ENCODE measurements at places on chromosomes 5 and 9.

- no peak for DNase-seq
These were observed 374.1 kb downstream of the ELAVL2 start for GRCh38 chr9:23451802-23452418.

- DNase-seq: no peak
These were observed 304.0 kb downstream of the TUSC1 start for GRCh38 chr9:25374281-25374680.

GRCh38 chr5:103514371-103514770 lies 48.2 kb downstream of the NUDT12 start:
- DNase-seq: no peak

DNA sequence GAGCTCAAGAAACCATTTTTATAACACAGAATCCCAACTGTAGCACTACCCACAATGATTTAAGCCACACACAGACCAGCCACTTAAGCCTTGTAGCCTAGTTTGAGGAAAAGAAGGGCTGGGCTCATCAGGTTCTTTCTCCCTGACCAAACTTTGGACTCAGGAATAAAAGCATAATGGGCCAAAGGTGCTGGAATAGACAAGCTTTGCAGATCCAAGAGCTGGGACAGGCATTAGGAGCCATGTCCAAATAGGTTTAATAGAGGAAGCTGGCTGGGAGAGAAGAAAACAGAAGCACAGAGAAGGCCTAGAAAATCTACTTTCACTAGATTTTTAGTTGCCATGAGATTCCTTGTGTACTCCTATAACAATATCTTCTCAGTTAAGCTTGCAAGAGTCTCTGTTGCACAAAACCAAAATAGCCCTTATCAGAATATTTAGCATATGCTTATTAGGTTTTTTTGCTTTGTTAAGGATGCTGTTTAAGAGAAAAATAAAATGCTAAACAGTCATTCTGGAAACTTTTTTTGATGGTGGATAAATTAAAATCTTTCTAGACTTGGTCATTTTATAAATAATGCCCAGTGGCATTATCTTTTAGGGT lies 38.2 kb downstream of the CNOT8 start:
- no peak for DNase-seq

- no peak for DNase-seq
These were observed 387.8 kb upstream of the WWC1 start for GRCh38 chr5:167903659-167904058.

DNA sequence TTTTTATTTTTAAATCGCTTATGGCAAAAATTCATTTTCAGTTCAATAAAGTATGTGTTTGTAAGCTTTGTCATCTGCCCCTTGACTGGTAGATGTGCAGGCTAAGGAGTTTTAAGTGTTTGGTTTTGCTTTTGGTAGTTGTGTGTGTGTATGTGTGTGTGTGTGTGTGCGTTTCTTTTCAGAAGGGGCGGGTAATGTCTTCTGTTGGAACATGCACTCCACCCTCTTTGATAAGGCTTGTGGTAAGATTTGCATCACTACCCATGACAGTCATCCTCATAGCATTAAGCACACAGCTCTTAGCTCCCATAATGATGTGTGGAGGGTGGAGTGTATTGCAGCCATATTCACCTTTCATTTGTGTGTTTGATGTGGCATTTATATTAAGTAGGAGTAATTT lies 92.1 kb upstream of the FSD1L start:
- DNase-seq: peak; percentile 38

DNA sequence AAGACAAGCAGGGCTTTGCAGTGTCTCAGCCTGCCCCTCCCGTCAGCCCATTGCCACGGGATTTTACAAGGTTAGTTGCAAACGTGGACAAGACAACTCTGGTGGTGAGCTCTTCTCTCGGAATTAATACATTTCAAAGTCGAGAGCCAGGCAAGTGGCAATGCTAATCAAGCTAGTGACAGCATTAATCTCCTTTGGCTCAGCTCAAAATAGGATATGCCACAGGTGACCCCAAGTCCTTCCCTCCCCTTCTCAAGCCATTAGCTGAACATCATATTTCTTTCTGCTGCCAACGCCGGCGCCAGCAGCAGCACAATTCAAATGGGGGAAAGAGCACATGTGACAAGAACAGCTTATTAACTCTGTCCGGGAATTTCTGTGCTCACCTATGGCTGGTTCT lies 190.1 kb downstream of the ATPSCKMT start:
- DNase-seq: no peak

DNA sequence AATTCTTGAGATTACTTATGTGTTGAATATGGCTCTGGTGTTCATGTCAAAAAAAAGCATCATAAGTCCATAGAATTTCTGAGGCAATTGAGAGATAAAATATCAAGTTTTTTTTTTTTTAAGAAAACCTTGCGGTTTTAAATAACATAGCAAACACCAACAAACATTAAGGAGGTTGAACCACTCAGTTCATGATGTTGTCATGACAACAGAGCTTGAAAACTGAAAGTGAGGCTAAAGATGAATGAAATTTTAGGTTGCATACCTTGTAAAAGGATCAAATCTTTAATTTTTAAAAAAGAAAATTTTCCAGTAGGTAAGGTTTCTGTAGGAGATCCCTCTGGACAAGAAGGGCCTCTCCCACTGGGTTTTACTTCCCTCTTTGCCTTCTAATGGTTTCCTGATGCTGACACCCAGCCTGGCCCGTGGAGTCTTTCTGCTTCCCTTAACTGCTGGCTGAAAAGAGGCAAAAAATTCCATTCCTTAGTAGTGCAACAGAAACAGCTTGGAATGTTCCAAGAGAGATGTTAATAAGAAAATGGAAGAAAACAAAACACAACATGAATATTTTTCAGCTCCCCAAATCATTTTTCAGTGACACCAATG lies 60.0 kb upstream of the FER start:
- DNase-seq: no peak

DNA sequence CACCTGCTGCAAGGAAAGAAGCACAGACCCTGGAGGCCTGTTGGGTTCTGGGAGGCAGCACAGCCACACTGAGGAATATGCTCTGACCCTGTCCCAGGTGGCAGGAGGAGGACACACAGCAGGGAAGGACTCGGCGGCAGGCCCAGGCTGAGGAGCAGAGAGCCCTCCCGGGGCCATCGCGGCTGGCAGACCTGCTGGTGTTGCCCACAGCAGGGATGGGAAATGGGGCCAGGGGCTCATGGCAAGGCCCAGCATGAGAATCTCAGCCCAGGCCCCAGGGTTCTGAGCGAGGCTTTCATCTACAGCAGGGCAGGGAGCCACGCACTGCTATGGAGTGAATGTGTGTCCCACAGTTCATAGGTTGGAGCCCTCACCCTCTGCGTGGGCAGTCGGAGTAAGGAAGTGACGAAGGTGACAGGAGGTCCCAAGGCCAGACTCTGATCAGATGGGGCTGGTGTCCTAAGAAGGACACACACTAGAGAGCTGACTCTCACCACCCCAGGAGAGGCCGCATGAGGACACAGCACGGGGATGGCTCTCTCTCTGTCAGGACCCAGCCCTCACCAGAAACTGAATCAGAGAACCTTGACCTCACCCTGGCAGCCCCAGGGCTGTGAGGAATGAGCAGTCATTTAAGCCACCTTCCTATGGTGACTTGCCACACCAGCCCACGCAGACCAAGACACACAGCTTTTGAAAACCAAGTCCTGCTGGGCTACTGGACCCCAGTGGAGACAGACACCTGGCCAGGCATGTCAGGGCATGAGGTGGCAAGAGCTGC lies 10.3 kb upstream of the GPSM1 start:
- no peak for DNase-seq

- DNase-seq: no peak
These were observed 28.9 kb upstream of the LPCAT1 start for GRCh38 chr5:1552521-1553255.

- DNase-seq: no peak
These were observed 28.6 kb upstream of the HRH2 start for GRCh38 chr5:175629261-175629660.

DNA sequence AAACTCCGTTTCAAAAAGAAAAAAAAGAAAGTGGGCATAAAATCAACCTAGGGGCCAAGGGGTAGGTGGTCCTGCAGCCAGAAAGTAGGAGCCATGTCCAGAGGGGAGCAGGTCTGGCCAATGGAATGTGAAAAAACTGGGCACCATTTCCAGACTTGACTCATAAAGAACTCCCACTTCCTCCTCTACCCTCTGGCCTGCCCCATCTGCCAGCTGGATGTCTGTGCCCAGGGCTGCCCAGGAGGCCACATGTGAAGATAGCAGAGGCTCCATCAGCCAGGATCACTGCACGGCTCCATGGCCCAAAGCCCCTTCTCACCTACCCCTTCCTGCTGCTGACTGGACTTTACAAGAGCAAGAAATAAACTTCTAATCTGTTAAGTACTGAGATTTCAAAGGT lies 42.1 kb upstream of the EEIG1 start:
- DNase-seq: no peak

DNA sequence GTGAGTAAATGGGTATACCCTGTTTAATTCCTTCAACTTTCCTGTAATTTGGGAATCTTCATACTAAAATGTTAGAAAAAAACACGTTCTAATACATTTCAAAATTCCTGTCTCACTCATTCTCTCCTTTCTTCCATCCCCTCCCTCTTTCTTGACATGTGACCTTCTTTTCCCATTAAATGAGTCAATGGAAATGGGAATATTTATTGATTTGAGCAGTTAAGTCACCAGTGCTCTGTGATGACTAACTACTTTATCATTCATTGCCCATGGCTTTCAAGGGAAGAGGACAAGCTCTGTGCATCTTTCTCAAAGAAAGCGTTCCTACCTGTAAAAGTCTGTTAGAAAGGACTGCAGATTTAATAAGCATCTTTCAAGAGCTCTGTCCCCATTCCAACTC lies 144.4 kb upstream of the MAP3K1 start:
- no peak for DNase-seq

DNA sequence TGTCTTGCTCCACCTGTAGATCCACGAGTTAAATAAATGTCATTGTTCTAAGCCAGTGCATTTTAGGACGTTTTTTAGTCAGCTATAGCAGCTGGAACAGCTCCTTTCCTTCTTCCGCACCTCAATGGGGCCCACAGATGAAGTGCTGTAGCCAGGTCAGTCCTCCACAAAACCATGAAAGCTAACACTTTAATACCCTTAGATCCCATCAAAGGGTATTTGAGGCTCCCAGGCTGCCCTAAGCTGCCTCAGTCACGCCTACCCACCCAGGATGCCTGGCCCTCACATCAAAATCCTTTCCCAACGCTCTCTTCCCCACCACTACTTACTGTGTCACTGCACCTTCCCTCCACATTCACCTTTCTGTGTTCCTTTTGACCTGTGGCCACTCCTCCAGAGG lies 44.1 kb upstream of the ACO1 start:
- DNase-seq: no peak

- no peak for DNase-seq
These were observed 113.5 kb upstream of the WWC1 start for GRCh38 chr5:168177831-168178450.

DNA sequence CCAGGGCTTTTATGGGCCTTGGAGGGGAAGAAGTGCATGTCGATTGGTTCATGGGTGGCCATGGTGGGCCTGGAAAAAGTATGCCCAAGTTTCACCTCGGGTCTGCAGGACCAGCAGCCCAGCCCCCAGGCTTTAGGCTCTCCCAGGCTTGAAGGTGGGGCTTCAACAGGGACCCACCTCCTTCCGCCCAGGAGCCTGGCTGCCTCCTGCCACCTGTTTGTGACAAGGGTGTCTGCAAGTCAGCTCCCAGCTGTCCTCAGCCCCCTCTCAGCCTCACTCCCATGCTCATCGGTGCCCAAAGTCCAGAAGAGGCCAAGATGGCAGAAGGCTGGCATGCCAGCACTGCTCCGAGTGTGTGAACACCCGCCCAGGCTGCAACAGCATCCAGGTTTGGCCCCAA lies 1063.2 kb upstream of the ACO1 start:
- no peak for DNase-seq

DNA sequence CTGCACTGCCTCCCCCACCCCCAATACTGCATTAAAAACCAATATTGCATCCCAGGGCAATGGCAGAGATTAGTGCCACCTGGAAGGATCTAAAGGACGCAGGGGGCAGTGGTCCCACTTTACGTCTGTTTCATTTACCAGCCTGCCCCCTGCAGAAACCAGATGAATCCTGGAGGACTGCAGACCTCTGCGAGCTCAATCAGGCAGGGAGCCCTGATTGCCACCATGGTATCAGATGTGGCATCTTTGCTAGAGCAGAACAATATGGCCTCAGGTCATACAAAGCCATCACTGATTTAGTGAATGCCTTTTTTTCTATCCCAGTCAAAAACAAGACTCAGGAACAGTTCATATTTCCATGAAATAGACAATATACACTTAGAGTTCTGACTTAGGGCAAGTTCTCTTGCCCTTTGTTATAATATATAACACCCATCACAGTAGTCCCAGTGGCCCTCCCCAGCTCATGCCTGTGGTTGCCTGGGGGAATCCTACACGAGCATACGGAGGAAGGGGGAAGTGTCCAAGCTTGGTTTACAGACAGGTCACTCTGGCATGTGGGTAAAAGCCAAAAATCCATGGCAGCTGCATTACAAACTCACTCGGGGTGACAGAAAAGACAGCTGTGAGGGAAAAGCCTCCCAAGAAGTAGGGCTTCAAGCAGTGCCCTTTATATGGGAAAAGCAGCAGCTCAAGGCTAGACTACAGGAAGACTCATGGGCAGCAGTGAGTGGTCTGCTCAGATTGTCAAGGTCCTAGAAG lies 85.1 kb downstream of the MED27 start:
- DNase-seq: no peak

DNA sequence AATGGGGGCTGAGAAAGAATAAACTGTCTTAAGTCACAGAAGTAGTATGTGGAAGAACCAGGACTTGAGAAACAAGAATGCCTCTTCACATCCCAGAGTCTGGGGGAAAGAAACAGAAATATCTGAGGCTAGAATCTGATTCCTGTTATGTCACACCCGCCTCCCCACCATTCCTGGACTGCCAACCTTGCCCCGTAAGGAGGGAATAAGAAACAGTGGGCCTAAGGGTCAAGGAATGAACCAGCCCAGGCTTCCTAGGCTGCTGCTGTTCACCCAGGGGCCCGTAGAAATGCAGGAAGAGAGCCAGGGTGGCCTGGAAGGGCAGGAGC lies 4.3 kb downstream of the PCDH1 start:
- no peak for DNase-seq

- no peak for DNase-seq
These were observed 109.8 kb downstream of the MCTP1 start for GRCh38 chr5:95175106-95175505.

DNA sequence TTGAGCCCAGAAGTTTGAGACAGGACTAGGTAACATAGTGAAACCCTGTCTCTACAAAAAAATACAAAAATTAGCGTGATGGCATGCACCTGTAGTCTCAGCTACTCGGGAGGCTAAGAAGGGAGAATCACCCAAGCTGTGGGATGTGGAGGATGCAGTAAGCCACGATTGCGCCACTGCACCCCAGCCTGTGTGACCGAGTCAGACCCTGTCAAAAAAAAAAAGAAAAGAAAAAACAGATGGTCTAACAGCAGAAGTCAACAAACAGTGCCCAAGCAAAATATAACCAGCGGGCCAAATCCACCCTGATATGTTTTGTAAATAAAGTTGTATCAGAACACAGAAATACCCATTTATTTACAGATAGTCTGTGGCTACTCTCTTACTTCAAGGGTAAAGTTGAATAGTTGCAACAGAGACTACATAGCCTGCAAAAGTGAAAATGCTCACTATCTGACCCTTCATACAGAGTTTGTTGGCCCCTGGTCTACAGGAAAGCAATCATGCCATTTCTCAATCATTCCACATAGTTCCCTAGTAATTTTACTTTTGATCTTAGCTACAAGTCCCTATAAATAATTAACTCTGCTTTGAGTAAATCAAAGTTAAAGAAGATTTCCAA lies 383.7 kb downstream of the TLE1 start:
- no peak for DNase-seq

- no peak for DNase-seq
These were observed 124.4 kb upstream of the GPR151 start for GRCh38 chr5:146640285-146640896.

Measured in activated naive CD4-positive, alpha-beta T cell treated with anti-CD3 and anti-CD28 coated beads, Interleukin-2, amount 10 ng/mL, durations not matched to agents 7 days and 5 days (primary cell).